ENCODE measurements at places on chromosomes 12 and 14.

DNA sequence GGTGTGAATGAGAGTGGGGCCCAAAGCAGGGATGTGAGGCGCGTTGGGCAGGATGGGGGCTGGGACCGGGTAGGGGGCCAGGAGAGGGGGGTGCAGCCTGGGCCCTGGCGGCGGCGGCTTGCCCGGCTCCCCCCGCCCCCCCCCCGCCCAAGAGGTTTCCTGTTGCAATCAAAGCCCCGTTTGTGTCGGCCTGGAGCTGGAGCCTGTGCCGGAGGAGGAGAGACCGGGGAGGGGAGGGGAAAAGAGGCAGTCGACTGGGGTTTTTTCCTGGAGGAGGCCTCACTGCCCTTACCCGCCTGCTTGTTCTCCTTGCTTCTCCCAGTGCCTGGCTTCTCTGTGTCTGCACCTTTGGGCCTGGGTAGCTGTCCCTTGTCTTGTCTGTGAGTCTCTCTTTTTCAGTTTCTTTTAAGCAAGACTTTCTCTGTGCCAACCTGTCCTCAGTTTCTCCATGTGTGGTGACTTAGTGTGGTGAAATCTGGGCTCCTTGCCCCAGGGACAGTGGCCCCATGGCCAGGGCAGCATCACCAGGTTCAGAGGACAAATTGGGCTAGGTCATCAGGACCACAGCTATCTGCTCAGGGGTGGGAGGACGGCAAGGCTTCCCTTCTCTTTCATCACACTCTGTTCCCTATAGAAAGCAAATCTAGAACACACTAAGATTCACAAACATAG is 8.5 kb downstream of the RARG start:
- no peak for DNase-seq

DNA sequence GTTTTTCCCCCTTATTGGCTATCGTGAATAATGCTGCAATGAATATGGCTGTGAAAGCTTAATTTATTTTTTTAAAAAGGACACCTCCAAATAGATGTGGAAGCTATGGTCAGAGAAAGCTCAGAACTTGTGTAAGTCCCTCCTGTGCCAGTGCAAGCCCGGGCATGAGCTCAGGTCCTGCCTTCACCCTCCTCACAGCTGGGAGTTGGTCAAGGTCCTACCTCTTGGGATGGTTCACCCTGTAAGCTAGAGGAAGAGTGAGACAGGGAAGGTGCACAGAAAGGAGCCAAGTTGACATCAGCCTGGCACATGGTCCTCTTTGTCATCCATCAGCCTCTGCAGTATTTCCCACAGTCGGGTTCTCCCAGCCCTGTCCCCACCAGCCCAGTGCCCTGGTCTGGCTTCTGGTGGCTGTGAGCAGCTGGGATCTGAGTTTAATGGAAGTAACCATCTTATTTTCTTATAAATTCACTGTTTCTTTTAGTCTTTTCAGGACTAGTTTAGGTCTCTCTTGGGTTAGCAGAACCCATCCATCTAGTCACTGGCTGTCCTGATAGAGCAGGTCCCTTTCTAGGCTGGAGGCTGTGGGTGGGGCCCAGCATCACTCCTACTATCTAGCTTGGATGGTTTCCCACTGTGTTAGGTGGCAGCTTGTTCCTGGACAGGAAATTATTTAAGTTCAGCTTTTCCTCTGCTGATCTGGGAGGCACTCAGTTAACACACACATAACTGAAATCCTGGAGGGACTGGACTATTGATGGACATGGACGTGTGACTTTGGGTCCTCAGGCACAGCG is 11.8 kb upstream of the PLEKHG3 start:
- no peak for DNase-seq

- no peak for DNase-seq
Measured at GRCh38 chr12:111488798-111489197, 83.1 kb downstream of the SH2B3 start.

GRCh38 chr12:108597559-108598471 is at the start of gene TMEM119:
Gene TMEM119 (minus strand): TSS chr12:108598084. CDS start chr12:108592383, 5,701 bp downstream.
- DNase-seq: no peak

DNA sequence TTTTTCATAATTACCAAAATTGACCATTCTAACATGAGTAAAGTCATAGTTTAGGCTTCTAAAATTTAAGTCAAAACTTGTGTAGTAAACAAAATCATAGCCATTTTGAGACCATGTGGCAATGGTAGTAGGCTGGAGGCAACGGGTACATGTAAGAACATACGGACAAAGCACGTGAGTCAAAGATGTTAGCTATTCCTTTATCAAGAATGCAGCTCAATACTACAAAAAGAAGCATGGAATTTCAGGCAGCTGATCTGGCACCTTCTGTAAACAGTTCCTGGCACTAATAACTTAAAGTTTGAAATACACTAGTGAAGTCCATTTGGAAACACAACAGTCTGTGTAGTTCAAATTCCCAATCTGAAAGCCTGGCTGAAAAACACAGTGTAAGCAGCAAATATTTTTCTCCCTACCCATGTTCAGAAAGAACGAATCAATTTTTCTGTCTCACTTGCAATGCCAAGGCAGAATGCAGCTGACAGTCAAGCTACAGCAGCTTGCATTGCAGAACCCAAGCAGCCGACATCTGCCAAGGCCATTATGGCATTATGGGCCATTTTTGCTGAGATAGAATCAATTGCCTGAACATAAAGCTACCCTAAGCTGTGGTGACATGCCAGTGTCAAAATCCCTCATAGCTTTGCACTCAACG is 29.3 kb downstream of the MYF5 start:
- DNase-seq: no peak

- DNase-seq: no peak
Measured at GRCh38 chr12:48084841-48085460, 20.9 kb downstream of the SENP1 start.

DNA sequence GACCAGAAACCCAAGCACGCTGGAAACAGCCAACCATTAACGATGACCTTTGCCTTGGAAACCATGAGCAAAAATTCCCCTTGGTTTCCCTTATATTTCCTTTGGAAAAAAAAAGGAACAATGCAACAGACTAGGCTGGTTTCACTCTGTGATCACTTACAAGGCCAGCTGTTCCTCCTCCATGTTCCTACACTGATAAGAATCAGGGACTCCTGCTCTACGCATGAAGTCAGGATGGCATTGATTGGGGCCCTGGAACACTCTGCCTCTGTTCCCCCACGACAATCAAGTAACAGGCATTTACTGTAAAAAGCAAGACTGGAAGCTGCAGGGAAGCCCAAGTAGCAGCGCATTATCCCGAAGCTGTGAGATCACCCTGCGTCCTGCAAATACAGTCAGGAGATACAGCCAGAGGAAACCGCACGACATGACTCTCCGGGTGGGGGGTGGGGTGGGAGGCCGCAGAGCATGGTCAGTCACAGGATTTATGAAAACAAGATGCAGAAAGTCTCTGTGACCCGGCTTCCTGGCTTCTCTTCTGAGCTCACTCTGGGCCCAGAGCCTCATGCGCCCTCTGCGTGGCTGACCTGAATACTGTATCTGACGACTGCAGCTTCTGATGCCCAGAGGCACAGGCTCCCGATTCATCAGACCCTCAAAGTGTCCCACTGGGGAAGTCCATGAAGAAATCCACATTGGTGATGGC is 31.1 kb downstream of the SSH1 start:
- DNase-seq: no peak

GRCh38 chr14:31843361-31844091 is 233.6 kb upstream of the ARHGAP5 start:
- DNase-seq: no peak

- DNase-seq: no peak
Measured at GRCh38 chr12:93121729-93122488, 192.8 kb upstream of the EEA1 start.

DNA sequence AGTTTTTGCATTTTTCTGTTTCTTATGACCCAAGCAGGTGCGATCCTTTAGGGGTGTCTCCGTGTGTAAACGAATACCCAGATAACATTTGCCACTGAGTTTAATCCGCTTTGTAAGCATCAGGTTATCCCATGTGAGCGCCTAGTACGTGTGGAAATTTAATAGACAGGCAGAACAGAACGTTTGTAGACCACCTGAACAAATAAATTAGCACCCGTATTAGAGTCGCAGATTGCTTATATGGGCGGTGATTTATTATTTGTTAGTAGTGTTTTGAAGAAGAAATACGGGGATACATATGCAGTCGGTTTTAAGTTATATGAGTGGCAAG is 325 bp downstream of the C12orf60 start:
- DNase-seq: peak; percentile 81

DNA sequence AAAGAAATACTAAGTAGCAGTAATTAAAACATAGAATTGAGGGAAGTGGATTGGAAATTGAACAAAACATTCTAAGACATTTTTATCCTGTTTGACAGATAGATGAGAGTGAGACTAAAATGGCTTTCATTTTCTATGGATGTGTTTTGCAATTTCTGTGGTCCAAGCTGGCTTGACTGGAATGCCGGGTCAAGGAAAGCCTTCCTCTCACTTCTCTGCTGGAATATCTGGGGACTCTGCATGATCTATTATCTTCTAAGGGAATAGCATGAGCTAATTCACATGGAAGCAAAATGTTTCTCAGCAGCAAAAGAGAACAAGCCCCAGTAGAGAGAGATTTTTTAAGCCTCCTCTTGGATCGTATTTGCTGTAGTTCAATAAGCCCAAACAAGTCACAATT is 407.9 kb upstream of the ATXN7L3B start:
- no peak for DNase-seq

DNA sequence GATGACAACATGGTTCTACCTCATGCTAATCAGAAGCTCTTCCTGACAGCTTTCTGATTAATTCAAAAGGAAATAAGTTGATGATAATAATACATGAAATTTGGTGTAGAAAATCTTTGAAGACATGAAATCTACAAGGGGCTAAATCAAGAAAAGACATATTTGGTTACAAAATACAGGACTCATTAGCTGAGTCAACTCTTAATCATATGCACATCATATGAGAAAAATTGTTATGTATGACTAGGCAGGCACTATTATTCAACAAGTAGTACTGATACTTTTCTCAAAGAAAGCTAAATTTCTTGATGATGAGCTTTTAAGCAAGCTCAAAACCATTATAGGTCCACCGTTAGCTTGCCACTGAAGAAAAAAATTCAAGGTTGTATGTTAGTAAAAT is 7.1 kb downstream of the ABCC9 start:
- no peak for DNase-seq

DNA sequence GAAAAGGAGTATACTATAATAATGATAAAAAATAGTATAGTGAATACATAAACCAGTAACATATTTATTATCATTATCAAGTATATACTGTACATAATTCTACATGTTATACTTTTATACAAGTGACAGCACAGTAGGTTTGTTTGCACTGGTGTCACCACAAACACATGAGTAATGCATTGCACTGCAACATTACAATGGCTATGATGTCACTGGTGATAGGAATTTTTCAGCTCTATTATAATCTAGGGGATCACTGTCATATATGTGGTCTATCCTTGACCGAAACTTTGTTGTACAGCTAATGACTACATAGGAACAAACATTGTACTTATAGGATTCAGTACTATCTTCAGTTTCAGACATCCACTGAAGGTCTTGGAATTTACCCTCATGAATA is 165.8 kb upstream of the SYT1 start:
- DNase-seq: no peak

DNA sequence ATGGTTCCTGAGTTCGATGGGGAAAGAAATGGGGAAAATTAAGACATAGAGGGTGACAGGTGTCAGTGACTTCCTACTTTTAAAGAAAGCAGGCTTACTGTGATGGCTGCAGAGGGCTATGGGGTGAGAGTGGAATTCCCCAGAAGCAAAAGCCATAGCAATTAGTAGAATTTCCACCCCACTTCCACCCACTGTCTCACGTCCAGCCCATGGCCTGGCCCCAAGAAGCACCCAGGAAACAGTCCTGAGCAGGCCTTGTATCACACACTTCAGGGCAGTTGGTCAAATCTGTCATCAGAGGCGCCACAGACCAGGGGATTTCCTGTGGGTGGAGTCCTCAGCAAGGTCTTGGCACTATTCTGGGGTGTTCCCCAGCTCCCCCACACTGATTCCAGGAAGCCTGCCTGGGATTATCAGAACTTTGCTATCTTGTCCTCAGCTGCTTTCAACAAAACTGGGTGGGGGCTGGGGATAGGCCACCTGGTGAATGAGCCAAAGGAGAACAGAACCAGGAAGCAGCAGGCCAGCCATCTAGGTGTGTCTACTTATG is 120.1 kb upstream of the CCND2 start:
- DNase-seq: no peak

DNA sequence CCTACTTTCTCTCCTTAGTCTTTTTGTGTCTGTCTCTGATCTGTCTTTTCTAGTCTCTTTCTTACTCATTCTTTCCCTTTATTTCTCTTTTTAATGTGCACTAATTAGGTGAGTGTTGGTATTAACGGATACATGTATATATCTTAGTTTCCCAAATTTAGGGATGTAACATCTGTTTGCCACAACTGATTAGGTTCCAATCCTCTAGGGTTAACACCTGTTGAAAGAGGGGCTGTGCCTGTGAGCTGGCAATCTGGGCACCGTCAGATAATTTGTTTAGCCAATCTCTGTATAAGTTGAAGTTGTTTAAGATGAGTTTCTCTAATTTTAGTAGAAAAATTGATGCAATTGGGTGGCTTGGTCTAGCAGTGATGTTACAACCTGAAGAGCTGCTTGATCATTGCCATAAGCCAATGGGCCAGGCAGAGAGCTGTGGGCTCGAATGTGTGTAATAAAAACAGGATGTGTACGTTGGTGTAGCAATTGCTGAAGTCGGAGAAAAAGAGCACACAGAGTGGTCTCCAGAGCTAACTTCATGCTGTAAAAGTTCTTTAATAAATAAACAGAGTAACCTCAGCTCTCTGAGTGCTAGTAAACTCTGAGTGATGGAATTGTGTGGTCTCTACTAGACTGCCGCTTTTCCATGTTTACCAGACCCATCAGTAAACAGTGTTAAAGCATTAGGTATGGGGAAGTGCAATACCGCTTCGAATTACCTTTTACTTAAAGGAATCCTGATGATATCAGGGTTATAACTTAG is 18.3 kb upstream of the LYZ start:
- DNase-seq: no peak

DNA sequence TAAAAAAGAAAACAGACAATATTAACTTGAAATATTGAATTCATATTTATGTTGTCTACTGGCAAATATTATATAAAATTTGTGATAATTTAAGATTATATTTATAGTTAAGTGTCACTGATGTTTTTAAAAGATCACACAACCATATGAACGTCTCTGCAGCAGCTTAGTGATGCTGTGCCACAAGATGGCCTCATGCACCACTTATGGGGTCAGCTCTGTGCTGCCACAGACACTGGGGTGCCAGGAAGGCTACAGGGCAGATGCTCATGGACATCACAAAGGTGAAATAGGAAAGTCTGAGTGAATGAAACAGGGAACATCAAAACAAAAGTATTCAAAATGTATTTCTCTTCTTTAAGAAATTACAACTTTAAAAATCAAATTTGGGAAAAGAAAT is 13.1 kb downstream of the ATXN3 start:
- no peak for DNase-seq

- DNase-seq: no peak
Measured at GRCh38 chr14:58549105-58549757, 88.5 kb upstream of the DACT1 start.

DNA sequence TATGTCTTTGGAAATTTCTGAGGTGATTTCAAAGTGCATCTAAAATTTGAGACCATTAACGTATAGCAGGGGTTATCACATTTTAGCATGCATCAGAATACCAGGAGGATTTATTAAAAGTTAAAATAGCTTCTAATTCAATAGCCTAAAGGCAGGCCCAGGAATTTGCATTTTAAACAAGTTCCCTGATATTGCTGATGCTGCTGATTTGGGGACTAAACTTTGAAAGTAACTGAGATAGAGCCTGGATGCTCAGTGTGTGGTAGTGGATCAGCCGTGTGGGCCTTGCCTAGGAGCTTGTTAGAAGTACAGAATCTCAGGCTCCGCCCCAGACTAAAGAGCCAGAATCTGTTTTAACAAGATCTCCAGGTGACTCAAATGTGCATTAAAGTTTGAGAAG is 375.0 kb upstream of the FBXO33 start:
- no peak for DNase-seq

Data from NCI-H1417 treated with DMSO at 0.1 percent for 48 hours (cell line).